Hematopoietic multipotent progenitor cell treated with erythropoietin and hydrocortisone succinate and interleukin-3 and kit ligand, for 8 days (in vitro differentiated cells): ENCODE measurements at places on chromosomes 6 and 20.

DNA sequence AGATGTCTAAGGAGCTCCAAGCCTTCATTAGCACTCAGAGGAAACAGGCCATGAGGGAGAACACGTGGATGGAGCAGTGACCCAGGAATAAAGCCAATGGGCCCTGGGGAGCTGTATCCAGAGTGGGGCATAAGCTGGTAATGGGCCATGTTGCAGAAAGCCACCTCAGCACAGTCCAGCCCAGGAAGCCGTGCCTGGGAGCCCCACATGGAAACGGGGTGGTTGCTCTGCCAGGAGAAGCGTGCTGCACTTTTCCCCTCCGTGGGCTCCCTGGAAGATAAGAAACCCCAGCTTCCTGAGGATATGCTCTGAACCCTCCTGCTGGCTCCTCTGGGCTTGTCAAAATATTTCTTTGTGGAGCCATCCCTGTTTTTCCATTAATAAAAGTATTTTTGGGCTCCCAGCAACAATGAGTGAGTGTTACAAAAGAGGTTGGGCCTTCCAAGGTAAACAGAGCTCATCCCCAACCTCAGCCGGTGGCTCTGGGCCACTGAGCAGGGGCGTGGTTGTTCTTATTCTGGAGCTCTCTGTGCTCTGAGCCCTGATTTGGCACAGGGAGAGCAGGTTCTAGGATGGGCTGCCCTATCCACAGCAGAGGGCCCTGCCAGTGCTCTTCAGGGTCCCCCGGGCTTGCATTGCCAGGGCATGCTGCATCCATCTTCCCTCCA lies 31.2 kb upstream of the NFATC2 start:
- DNase-seq: no peak

- no peak for DNase-seq
Measured at GRCh38 chr6:44701038-44701636, 313.6 kb downstream of the CDC5L start.

DNA sequence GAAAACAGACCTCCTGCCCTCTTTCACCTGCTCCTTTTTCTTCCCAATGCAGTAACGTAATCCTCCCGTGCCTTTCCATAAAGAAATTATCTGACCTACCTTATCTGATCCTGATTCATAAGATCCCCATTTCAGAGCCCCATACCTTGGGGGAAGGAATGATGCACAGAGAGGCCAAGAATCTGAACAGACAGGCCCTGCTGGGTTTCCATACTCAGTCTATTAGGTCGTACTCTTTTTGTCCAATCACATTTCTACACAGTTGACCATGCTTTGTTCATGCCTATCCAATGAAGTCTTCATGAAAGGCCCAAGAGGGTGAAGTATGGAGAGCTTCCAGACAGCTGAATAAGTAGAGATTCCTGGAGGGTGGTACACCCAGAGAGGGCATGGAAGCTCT lies 25.3 kb downstream of the SRPK1 start:
- DNase-seq: no peak

DNA sequence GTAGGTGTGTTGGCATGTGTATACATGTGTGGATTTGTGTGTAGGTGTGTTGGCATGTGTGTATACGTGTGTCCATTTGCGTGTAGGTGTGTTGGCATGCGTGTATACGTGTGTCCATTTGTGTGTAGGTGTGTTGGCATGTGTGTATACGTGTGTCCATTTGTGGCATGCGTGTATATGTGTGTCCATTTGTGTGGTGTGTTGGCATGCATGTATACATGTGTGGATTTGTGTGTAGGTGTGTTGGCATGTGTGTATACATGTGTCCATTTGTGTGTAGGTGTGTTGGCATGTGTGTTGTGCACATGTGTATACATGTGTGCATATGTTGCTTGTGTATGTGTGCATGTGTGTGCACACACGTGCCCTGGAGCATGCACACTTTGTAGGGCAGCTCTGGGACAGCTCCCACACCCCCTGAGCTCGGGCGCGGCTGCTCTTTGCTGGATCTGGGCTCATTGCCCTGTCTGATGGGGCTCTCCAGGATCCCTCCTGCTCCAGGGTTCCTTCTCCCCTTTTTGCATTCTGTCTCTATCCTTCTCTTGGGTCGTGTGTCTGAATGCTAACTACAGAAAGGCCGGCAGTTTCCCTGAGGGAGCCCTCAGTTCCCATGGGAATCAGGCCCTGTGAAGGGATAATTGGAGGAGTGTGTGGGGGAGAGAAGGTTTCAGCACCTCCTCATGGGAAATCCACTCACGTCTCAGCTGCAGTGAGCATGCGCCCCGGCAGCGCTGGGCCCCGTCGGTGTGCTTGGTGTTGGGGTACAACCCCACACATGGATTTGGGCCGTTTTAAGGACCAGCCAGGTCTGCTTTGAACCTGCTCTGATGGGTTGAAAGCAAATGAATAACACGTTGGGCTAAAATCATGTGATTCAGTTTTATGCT lies 102.0 kb downstream of the ERMARD start:
- no peak for DNase-seq

DNA sequence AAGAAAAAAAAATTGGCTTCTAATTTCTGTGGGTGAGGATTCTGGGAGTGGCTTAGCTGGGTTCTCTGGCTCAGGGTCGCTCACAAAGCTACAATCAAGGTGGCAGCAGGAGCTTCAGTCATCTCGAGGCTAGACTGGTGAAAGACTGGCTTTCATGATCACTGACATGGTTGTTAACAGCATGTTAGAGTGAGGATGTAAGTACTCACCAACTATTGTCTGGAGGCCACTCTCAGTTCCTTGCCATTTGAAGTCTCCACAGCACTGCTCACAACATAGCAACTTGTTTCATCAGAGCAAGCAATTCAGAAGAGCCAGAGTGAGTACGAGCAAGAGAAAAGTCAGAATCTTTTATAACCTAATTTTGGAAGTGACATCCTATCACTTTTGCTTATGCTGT lies 145.7 kb upstream of the PRSS16 start:
- DNase-seq: no peak

DNA sequence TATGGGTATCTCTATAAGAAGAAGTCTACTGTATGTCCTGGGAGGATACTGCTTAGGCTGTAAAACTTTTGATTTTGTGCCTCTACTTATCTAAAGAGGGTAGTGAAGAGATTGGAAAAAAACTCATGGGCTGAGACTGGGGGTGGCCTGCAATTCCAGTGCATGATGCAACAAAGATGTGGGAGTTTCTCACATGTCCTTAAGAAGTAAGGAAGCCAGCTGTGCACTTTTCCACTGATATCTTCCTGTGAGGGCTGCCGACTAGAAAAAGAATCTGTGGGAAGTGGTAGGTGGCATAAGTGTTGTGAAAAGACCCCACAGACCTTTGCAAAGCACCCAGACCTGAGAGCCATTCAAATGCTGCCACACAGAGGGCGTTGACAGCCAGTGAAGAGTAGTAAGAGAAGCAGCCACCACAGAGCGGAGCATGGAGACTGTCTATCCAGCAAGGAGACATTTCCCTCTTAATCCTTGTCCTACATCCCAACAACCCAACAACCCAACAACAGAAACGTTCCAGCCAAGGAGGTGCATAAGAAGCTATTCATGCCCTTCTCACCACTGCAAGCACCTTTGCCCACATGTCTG lies 65.1 kb downstream of the PFDN4 start:
- DNase-seq: no peak

GRCh38 chr6:122365775-122366403 lies 33.6 kb upstream of the HSF2 start:
- peak; percentile 53 for DNase-seq

- no peak for DNase-seq
Measured at GRCh38 chr20:49908258-49908565, 7.1 kb downstream of the SPATA2 start.

GRCh38 chr6:13447949-13448724 lies 39.3 kb downstream of the GFOD1 start:
- DNase-seq: peak; percentile 20

- no peak for DNase-seq
Measured at GRCh38 chr6:116512111-116512559, 696 bp downstream of the CALHM5 start.

- DNase-seq: no peak
Measured at GRCh38 chr6:32050562-32050961, 12.3 kb downstream of the CYP21A2 start.

GRCh38 chr6:56710967-56711366 lies 68.3 kb upstream of the DST start:
- DNase-seq: no peak

- DNase-seq: no peak
Measured at GRCh38 chr6:28682542-28682941, 156.9 kb downstream of the GPX5 start.

DNA sequence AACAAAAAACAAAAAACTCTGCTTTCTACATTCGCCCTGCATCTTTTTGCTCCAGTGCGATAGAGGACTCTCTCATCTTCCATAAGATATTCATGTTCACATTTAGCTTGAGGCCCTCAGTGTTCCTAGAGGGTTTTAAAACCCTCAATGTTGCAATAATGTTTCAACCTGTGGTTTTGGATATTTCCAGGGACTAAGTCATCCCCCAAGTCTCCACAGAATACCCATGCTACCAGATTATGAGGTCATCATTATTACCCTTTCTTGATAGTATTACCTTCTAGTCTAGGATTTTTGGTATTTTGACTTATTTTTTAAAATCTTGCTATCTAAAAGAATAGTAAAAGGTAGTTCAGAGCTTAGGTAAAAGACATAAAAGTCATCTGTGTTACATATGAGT lies 480.5 kb upstream of the ID4 start:
- no peak for DNase-seq

- DNase-seq: no peak
Measured at GRCh38 chr6:158085261-158086053, 82.6 kb downstream of the SERAC1 start.

DNA sequence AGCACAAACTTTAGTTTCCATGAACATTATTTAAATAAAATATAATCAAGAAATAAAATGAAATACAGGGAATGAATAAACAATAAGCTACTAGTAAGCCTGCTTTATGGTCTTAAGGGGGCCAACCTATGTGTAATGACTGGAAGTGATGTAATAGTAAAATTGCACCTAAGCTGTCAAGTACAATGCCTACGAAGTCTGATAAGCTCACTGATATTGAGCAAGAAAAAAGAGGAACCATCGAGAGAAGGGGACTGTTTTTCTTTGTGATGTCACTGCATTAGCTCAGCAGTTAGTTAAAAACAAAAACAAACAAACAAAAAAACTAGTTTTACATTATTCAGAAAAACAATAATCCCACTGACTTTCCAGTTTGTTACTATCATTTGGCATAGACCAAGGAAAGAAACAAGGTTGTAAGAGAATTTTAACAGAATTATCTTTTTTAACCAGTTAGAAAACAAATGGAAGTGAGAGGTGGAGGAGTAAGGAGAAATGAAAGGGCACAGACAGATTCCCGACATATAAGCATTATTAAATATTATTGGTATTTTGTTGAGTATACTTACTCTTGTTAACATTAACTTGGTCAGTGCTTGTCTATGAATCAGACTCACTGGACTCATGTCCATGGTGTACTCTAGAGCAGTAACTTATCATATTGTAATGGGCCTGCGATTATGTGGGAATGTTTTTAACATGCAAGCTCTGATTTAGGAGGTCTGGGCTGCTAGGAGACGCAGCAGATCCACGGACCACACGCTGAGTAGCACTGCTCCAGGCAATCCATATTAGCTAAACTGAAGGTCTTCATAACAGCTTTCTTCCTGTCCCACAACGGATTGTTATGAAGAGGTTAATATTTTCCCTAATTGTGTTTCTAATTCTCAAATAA lies 99.6 kb upstream of the HMGCLL1 start:
- no peak for DNase-seq

DNA sequence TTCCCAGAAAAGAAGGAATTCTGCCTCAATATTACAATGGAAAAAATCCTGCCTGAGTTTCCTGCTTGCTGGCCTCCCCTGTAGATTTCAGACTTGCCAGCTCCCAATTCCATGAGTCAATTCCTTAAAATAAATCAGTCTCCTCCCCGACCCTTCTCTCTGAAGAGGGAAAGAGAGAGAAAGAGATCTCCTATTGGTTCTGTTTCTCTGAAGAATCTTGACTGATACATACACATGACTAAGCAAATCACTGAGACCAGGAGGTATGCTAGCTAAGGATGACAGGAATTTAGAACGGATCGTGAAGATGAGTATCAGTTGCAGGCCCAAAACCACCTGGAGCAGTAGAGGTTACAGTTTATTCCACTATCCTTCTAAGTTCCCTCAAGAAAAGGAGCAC lies 11.3 kb upstream of the RBM24 start:
- DNase-seq: no peak

- no peak for DNase-seq
Measured at GRCh38 chr20:59027741-59028320, 4.3 kb downstream of the ATP5F1E start.

DNA sequence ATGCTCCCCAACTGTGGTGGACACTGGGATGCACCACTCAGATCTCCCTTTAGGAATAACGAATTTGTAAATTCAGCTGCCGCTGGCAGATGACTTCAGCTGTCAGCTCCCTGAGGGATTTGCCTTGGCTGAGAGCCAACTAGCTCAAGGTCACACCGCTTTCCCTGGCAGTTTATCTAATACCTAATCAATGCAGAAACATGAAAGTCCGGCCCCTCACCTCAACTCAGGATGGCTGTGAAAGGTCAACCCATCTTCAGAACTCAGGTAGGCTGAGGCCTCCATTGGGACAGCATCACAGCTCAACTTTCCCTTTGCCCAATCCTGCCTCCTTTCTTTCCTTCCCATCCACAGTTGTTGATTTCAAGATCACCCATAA lies 22.8 kb upstream of the SCGN start:
- no peak for DNase-seq

DNA sequence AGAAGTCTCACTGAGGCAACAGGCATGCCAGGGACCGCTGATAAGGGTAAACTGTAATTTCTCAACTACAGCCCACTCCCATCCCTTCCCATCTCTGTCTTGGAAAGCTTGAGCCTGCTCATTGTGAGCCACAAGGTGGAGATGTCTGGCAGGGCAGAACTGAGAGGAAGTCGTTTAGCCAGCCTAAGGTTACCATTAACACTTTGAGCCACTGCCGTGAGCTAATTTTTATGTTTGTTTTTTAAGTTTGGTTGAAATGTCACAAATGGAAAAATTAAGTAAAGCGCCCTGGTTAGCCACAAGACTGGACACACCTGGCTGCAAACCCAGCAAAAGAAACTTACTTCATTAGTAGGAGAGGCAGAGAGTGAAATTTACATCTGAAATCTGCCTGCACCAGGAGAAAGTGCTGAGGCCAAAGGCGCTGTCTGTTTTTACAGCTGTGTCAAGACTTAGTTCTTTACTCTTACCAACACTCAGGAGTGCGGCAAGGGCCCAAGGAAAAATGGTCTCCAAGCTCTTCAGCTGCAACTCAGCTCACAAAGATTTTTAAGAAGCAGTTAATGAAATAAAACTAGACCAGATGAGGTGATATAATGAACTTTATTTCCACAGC lies 50.0 kb upstream of the FAM83C start:
- DNase-seq: no peak

DNA sequence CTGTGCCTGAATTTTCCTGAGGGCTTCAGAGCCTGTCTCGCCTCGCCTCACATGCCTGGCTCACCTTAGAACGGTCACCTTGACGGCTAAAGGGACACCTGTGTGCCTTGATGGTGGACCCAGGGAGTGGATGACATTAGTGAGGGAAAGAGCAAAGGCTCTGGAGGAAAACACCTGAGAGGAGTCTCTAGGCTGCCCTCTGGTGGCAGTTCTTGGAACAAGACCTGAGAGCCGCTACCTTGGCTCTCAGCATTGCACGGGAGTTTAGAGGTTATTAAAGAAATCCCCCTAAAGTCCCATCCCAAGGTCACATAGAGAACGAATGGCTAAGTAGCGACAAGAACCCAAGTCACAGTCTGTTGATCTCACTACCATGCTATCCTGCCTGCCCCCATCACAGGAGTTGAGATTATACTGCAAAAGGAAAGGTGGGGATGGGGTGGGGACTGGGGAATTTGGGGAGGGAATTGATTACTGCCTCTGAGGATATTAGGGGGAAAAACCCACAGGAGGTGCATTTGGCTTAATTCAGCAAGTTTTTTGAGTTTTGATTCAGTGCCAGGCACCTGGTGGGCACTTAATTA lies 7.9 kb upstream of the CDSN start:
- peak; percentile 60 for DNase-seq
